GM20000 (cell line): ENCODE measurements at places on chromosomes 4 and X.
A peak's percentile ranks its signal among the peaks of the same experiment; 100 is the strongest.

DNA sequence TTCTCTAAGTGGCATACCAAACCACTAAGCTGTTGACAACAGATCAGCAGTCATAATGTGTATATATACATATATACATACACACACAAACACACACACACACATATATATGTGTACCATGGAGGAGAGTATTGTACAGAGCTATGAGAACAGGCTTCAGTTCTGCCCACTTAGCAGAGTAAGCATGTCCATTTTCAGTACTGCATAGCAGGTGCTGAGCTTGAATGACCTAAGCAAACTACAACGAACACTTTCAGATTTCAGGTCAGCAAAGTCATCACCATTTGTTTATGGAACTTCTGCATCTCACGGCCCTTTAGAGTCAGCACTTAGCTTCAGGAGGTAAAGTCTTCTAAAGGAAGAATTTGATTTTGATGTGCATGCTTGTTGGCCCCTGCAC is 735.8 kb upstream of the ATOH1 start:
- no peak for DNase-seq

DNA sequence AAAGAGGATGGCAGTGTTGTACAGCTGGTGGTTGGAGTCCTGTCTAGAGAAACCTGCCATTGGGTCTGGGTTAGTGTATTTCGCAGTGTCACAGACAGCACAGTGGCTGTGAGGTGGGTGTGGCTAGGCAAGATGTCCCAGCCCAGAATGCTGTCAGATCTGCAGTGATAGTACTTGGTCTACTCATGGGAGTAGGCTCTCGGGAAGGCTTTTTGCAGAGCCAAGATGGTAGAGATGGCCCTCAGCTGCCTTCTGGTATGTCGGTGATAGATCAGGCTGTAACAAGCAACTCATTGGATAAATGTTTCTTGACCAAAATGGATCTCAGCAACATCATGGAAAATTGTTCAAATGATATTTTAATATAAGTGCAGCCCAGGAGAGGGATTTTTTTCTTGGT is 84.3 kb upstream of the WDR1 start:
- DNase-seq = no peak

GRCh38 chr4:52568351-52568750 is 90.8 kb downstream of the USP46 start:
- no peak for DNase-seq

GRCh38 chr4:108612365-108612764 is 8.0 kb upstream of the RPL34 start:
- DNase-seq = no peak

DNA sequence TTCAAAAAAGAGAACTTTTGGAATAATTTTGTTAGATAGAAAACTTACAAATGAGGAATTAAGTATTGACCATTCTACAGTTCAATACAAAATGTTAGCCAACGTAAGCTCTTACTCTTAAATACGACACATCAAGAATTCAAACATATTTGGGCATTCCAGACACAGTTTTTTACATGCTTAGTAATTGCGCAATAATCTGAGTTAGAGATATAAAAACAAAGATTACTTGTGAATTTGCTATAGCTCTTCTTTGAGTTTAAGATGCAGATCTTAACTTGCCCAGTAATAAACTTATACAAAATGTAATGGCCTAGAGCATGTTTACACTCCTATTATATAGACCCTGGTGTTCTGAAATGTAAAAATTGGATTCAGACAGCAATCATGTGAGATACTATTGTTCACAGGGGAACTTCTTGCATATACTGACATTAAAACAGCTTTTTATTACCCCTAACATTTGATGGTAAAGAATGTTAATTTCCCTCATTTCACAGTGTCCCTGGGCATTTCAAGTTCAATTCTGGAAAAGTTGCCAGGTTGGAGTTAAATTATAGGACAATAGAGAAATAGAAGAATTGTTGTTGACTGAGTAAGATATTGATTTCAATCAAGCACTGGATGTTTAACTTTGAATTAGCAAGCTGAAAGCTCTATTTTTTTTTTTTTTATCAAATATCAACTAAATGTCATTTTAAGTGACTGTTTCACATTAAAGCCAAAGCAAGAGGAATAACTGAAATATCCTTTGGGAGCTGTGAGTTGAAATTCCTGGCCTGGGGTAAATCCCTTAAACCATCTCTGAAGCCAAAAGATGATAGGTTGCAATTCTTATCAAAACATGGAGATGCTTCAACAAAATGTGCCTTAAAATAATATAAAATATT is 910 bp downstream of the HPGDS start:
- no peak for DNase-seq

GRCh38 chrX:110561034-110561433 is 202.4 kb downstream of the RTL9 start:
- no peak for DNase-seq

DNA sequence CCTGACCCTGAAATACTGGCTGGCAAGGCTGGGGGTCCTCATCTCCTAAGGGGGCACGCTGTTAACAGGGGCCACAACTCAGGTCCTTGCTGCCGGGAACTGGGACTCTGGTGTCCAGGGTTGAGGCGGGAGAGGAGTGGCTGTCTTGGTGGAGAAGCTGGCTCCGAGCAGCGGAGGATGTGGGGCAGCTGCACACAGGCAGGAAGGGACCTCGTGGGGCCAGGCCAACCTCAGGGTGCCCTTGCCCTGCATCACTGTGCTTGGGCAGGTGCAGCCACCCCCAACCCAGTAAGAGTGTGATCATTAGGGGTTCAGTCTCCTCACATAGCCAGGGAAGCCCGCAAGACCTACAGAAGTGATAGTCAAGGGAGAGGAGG is 12.6 kb upstream of the PDE6B start:
- DNase-seq = no peak

DNA sequence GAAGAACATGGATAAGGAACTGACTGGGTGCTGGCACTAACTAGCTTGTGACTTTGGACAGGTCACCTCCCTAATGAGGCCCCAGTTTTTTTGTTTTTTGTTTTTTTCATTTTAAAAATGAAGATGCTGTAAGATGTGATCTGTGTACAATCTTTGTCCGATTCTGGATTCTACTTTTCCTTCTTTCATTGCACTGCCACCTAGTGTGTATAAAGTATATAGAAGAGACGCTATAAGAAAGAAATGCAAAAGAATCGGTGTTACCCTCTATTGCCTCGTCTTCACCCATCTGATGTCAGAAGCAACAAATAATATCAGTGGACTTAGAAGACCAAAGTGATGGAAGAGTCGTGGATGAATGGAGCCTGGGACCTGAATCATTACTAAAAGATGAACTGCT is 58.6 kb upstream of the P2RY10 start:
- DNase-seq = peak; percentile 10

- no peak for DNase-seq
Observed at GRCh38 chrX:137855490-137855889, 289.6 kb downstream of the ZIC3 start.

GRCh38 chr4:67101612-67102011 is 443.7 kb downstream of the CENPC start:
- no peak for DNase-seq
